ENCODE measurements at places on chromosomes 11 and 22.

- DNase-seq, result no peak
Observed at GRCh38 chr11:104206936-104207335, 43.0 kb upstream of the PDGFD start.

- no peak for DNase-seq
Observed at GRCh38 chr11:98398508-98398907, 622.2 kb upstream of the CNTN5 start.

GRCh38 chr22:30701872-30702271, 7.2 kb downstream of the OSBP2 start:
- DNase-seq, result no peak

DNA sequence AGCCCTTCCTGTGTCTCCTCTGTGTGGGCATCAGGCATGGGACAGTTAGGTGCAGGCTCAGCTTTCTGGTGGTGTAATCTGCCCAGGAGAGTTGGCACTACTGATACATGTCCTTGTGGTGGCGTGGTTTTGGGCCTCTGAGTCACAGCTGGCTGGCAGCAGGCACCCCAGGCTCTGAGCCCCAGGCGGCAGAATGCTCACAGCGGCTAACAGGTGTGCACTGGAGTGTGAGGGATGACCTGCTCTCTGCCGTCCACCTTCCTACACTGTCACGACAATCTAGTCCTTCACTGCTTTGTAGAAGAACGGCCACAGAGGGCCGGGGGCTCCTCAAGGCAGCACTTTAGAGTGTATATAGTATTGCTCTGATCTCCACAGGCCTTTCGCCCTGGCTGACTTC, 100.3 kb upstream of the PITPNB start:
- DNase-seq, result no peak

DNA sequence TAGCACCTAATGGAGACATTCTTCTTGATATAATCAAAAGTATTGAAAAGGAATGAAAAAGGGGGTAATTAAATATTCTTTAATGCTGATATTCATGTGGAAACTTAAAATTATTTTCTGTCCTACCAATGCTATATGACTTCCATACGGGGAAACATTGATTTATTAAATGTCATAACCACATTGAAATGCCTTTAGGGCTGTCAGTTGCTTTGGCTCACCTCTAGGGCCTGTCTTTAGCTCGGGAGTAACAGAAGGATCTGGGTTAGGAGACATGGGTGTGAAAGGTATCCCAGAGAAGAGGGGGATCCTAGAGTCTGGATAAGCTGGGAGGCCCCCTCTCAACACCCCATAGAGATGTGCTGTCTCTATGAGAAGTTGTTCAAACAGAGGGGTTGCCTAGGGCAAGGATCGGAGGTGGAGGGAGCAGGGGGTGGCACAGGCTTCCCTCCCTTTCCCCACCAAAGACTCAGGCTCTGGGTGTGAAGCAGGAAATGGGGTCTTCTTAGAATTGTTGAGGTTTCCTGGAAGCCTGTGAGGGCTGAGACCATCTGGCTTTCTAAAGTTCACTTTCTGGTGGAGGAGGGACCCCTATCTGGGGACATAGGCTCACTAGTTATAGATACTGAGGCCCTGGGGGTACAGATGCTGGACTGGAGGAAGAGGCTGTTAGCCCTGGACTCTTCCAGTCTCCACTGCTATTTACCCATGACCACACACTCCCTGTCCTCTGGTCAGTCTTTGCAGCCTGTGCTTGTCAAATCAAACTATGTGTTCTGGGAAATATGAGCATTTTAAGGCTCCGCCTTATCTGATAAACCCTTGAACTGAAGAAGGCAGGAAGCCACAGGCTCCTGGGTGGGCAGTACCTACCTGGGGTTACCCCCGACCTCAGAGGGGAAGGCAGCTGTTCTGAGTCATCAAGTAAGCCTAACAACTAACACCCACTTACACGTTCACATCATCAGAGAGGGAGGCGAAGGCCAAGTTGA, 55.8 kb upstream of the RRAS2 start:
- peak; percentile 16 for DNase-seq

GRCh38 chr11:117832511-117832910, 8.0 kb upstream of the FXYD2 start:
- no peak for DNase-seq

DNA sequence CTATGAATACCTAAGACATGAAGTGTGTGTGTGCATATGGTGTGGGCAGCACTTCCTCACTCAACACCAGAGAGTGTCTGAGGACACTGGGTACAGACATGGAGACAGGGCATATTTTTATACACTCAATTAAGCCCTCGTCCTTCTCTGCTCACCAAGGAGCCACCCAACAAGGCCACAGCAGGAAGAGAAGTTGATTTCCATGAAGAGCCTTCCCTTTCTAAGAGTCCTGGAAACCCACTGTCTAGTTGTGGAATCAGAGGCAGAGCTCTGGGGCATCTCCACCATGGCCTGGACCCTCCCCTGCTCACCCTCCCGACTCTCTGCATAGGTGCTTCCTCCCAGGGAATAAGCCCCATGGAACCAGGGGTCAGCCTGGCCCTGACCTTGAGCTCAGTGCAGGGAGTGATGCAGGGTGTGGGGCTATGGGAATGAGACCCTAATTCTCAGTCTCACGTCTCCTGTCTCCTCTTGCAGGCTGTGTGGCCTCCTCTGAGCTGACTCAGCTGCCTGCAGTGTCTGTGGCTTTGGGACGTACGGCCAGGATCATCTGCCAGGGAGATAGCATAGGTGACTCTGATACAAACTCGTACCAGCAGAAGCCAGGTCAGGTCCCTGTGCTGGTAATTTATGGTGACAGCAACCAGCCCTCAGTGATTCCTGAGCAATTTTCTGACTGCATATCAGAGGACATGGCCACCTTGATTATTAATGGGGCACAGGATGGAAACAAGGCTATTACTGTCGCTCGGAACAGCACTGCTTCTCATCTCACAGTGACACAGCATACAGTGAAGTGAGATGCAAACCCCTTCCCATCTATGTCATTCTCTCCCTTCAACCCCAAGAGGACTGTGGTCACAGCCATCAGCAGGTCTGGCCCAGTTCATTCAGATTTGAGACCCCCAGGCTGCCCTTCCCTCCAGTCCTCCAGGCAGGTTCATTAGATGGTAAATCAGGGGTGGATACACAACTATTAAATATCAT, 14.6 kb upstream of the IGLL5 start:
- no peak for DNase-seq

DNA sequence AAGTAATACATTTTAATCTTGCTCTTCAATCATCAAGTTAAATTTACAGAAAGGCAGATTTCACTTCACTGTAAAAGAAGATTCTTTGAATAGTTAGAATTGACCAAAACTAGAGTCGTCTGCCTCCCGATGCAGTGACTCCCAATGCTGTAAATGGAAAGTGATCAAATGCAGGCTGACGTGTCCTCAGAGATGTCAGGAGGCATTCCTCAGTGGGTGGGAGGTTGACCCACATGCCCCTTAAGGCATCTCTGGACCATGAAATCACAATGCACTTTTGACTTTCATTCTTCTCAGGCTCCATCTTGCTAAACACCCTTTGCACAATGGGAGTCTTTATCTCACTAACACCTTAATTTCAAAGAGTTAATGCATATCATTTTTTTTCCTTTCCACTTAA, 19.0 kb upstream of the CECR2 start:
- no peak for DNase-seq

DNA sequence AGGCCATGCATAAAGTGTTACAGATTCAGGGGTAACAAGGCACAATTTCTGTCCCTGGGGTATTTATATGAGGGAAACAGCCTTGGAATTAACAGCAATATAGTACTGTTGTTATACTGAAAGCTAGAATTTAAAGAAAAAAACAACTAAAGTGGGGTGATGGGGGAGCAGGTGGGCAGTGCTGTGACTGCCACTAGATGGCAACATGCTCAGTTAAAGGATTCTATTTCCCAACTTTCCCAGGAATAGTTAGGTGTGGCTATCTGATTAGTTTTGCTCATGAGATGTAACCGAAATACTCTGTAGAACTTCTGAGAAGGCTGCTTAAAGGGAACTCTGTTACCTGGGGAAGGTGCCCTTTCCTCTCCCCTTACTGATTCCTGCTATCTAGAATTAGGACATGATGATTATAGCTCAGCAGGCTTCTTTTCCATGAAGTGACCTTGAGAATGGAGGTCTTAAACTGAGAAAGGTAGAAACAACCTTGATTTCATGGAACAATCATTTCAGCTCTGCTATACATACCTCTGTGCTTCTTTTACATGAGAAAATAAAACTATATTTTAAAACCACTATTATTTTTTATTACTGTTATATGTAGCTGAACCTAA, 102.6 kb downstream of the RELT start:
- no peak for DNase-seq

- no peak for DNase-seq
Observed at GRCh38 chr11:120019191-120019590, 118.7 kb downstream of the TRIM29 start.

DNA sequence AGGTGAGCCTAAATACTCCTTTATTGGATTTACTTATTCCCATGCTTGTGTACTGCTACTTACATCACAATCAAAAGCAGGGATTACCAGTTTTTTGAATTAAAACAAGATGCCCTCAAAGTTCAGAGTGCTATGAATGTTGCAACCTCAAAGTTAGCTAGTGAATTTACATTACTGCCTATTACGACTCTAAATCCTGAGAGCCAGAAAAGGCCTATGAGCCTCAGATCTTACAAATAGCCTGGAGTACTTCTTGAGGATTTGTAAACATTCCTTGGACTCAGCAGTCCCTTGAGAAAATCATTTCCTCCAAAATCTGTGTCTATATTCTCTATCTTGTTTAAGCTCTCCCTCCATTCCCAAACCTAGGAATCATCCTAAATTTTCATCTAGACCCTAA, 25.5 kb downstream of the CHORDC1 start:
- no peak for DNase-seq

DNA sequence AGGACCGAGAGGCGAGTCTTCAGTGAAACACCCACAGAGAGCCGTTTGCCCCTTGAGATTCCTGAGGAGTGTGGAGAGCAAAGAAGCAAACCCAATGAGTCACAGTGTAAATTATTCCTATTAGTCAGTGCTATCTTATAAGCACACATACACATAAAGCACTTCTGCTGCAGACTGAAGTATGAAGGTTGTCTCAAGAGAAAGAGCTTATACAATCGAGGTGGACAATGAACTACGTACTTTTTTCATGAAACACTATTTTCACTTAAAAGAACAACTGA, 37.3 kb downstream of the GALNT18 start:
- no peak for DNase-seq

- DNase-seq, result no peak
Observed at GRCh38 chr22:31451709-31452571, 37.7 kb downstream of the EIF4ENIF1 start.

DNA sequence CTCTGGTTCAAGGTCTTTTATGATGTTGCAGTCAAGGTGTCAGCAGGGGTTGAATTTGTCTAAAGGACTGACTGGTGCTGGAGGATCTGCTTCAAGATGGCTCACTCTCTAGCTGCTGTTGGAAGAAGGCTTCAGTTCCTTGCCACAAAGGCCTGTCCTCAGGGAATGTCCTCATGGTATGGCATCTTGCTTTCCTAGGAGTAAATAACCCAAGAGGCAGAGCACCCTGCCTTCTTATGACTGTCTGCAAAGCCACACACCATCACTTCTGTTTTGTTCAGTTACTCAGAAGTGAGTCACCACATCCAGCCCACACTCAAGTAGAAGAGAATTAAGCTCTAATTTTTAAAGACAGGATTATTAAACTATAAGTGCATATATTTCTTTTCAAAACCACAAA, 45.2 kb downstream of the PLAAT5 start:
- no peak for DNase-seq

DNA sequence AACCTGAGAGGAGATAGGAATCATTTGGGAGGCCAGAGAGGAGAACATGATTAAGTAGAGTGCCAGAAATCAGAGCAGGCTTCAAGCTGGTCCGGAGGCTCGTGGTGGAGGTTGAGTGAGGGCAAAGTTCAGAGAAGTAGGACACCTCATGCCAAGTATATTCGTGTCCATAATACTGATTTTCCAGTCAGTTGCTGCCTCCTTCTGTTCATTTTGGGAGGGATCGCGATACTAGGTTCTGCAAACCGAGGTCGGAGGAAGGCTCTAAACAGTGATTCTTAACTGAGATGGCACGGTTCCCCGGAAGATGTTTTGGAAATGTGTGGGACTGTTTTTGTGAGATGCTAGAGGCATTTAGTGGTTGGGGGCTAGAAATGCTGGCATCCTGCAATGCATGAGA, 13.6 kb upstream of the CD3E start:
- DNase-seq, result no peak

DNA sequence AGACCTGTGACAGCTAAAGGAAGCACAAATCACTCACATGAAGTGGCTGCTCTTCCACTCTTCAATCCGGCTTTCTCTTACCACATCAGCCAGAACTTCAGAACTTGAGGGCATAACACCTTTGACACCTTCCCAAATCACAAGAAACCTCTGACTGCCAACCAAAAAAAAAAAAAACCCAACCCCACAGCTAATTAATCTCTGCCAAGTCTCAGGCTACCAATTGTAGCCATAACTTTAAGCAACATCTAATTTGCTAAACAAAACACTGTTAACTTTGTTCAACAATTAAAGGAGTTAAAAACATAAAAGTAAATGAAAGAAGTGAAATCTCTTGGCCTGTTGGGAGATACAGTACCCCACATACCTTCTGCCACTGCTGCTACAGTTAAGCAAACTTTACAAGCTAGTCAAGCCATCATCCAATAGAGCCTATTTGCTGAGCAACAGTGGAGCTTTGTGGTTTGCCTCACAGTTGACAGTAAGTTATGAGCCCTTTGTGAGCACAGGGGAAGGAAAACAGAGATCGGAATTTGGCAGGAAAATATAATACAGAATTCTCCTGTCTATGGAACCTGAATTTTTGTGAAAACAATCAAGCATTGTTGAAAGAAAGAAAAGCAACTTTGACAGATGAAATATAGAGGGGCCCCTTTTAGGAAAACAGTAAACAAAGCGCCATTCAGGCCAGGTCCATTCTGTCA, at the start of gene SOX6:
Gene SOX6 (minus strand): TSS at position 490 of the 704 bp plus-strand sequence. CDS start 15,298 bp downstream, outside the sequence.
- no peak for DNase-seq

GRCh38 chr11:19577976-19578619, 134.5 kb upstream of the NAV2 start:
- DNase-seq, result no peak

- no peak for DNase-seq
Observed at GRCh38 chr22:37455896-37456295, 28.6 kb upstream of the ELFN2 start.

All from stimulated activated CD8-positive, alpha-beta memory T cell treated with anti-CD3 and anti-CD28 coated beads, Interleukin-15, amount 100 ng/mL, for 24 hours (primary cell).